ENCODE measurements at places on chromosomes 2 and 18. TPM values are rescaled to one million over a fixed set of nuclear protein-coding genes. Genes with fewer than 3 reads are reported as not detected.

The UGT1A1 gene
- total RNA-seq, result 0.51 TPM

The ERBB4 gene
- total RNA-seq, result not detected

The LCT gene
- 0.03 TPM for total RNA-seq

The CPO gene
- 0.05 TPM for total RNA-seq

The TIGD1 gene
- total RNA-seq, result 4.2 TPM

The EMILIN1 gene
- total RNA-seq, result 0.56 TPM

The SIX3 gene
- total RNA-seq, result 4.1 TPM

The TCF23 gene
- not detected for total RNA-seq

The SESTD1 gene
- total RNA-seq, result 28.1 TPM

The COL3A1 gene
- total RNA-seq, result 0.22 TPM

The TGFA gene
- total RNA-seq, result 4.6 TPM

The ATP5MC3 gene
- total RNA-seq, result 495 TPM

The FBXO15 gene
- 0.48 TPM for total RNA-seq

The PECR gene
- total RNA-seq, result 15.3 TPM

The MROH2A gene
- 0.23 TPM for total RNA-seq

The NCKAP5 gene
- 0.76 TPM for total RNA-seq

The ARPC2 gene
- 285 TPM for total RNA-seq

The RIT2 gene
- total RNA-seq, result not detected

The MDH1B gene
- total RNA-seq, result 1.2 TPM

The TRIM54 gene
- 1.2 TPM for total RNA-seq

The PTPRM gene
- 34.5 TPM for total RNA-seq

The KCNK3 gene
- 0.57 TPM for total RNA-seq

The FAM210A gene
- 24.1 TPM for total RNA-seq

The CCDC178 gene
- total RNA-seq, result not detected

The GCG gene
- total RNA-seq, result not detected

The PARD3B gene
- 0.93 TPM for total RNA-seq

The IL36G gene
- not detected for total RNA-seq

The MC4R gene
- not detected for total RNA-seq

The SULT1C2 gene
- 0.39 TPM for total RNA-seq

The ALK gene
- not detected for total RNA-seq

The ALKAL2 gene
- not detected for total RNA-seq

The CKAP2L gene
- 13.9 TPM for total RNA-seq

The CNRIP1 gene
- total RNA-seq, result 1.6 TPM

The ASPRV1 gene
- 0.38 TPM for total RNA-seq

The CCDC150 gene
- total RNA-seq, result 4.5 TPM

The SERPINB11 gene
- 0.03 TPM for total RNA-seq

The CLEC4F gene
- total RNA-seq, result not detected

The GAREM2 gene
- 7.4 TPM for total RNA-seq

The NEB gene
- 0.20 TPM for total RNA-seq

The SCN3A gene
- 0.02 TPM for total RNA-seq

The TEX44 gene
- not detected for total RNA-seq

The SCN7A gene
- total RNA-seq, result not detected

All from A549 treated with AZD2906 at 1 μM for 4 hours (cell line).